ENCODE measurements at places on chromosomes 5 and 9.

- DNase-seq: no peak
Observed at GRCh38 chr5:174359071-174359470, 313.6 kb downstream of the NSG2 start.

GRCh38 chr9:37429441-37430285 lies 7.2 kb downstream of the GRHPR start:
- DNase-seq: no peak

- no peak for DNase-seq
Observed at GRCh38 chr9:119280740-119281485, 88.3 kb downstream of the BRINP1 start.

DNA sequence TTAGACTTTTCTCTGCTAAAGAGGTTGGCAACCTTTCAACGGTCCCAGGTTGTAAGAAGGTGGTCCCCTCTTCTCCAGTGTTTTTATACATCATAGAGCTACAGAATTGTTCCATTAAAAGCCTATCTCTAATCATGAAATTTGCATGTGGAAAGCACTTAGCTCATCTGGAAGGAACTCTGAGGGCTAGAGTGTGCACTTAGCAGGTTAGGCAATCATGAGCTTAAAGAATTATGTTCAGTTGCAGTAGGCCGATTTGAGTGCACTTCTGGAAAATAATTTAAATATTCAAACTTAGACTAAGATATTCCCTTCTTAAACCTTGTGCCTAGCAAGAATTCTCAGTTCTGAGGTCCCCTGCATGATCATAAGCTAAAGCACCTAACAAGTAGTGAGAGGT lies 468.7 kb downstream of the SPATA31D1 start:
- DNase-seq: no peak

- DNase-seq: peak; percentile 90
Observed at GRCh38 chr5:172133359-172134029, 54.5 kb downstream of the STK10 start.

GRCh38 chr5:172906436-172906835 lies 52.8 kb upstream of the RPL26L1 start:
- DNase-seq: peak; percentile 67

GRCh38 chr5:1792842-1793266 lies 6.8 kb downstream of the MRPL36 start:
- peak; percentile 88 for DNase-seq

GRCh38 chr9:85478847-85479246 lies 262.9 kb downstream of the AGTPBP1 start:
- no peak for DNase-seq

DNA sequence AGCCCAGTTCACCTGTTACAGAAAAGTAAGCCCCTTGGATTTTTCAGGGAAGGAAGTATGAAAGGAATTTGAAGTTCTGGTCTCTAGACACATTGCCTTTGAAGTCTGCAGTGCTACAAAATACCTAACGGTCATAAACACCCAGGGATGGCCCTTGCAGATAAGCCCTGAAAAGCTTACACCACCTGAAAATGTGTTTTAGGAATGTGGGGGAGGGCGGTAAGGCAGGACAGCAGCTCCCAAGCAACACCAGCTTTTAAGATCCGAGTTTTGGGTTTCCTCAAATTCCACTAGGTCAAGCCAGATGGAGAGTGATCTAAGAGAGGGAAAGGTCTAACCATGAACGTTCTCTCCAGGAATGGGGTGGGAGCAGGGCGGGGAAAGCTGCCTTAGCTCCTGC lies 114.1 kb upstream of the PANK3 start:
- DNase-seq: no peak

GRCh38 chr5:33720176-33720575 lies 171.6 kb downstream of the ADAMTS12 start:
- no peak for DNase-seq

- DNase-seq: peak; percentile 58
Observed at GRCh38 chr9:137000177-137000930, 4.0 kb upstream of the CLIC3 start.

GRCh38 chr9:3750321-3750720 lies 224.5 kb upstream of the RFX3 start:
- no peak for DNase-seq

- DNase-seq: peak; percentile 96
Observed at GRCh38 chr9:2817999-2818803, 25.7 kb downstream of the PUM3 start.

- DNase-seq: no peak
Observed at GRCh38 chr5:149711338-149711737, 18.8 kb upstream of the PPARGC1B start.

DNA sequence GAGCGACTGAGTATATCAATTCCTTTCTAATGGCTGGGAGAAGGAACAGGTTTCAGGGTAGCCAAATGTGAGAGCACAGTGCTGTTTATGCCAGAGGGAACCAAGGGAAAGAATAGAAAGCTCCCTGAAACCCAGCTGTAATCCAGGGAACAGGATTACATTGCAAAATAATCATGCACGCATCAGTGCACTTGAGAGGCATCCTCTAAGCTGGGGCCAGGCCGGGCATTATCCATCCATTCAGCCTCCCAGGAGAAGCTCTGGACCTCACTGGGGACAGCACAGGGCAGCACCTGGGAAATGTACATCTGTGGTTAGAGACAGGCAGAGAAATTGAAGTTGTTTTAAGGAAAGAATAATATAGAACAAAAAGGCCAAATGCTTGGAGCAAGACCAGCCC lies 72.7 kb downstream of the MTRR start:
- no peak for DNase-seq

All from cardiac fibroblast (primary cell).